Inflammatory macrophage (primary cell): ENCODE measurements at places on chromosomes 2 and 18.

- DNase-seq: no peak
Observed at GRCh38 chr2:17627434-17627833, 86.9 kb downstream of the VSNL1 start.

- DNase-seq: peak; percentile 82
Observed at GRCh38 chr2:203535078-203535783, at the start of gene RAPH1. TSS of gene RAPH1 (minus strand) at chr2:203535301. CDS start at chr2:203495353, 39,948 bp downstream.

GRCh38 chr18:57784034-57784800 lies 18.9 kb downstream of the ATP8B1 start:
- DNase-seq: peak; percentile 40

- no peak for DNase-seq
Observed at GRCh38 chr18:54278615-54279014, 9.3 kb downstream of the POLI start.

DNA sequence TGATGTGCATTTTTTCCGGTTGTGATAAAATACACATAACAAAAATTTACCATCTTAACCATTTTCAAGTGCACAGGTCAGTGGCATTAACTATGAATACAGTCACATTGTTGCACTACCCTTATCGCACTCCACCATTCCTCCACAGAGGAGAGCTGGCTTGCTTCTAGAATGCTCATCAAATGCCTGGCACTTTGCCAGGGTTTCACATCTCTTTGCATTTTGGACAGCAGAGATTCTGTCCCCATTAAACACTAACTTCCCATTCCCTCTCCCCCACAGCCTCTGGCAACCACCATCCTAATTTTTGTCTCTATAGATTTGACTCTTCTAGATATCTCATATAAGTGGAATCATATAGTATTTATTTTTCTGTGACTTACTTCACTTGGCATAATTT lies 165.0 kb downstream of the ASB1 start:
- DNase-seq: no peak

DNA sequence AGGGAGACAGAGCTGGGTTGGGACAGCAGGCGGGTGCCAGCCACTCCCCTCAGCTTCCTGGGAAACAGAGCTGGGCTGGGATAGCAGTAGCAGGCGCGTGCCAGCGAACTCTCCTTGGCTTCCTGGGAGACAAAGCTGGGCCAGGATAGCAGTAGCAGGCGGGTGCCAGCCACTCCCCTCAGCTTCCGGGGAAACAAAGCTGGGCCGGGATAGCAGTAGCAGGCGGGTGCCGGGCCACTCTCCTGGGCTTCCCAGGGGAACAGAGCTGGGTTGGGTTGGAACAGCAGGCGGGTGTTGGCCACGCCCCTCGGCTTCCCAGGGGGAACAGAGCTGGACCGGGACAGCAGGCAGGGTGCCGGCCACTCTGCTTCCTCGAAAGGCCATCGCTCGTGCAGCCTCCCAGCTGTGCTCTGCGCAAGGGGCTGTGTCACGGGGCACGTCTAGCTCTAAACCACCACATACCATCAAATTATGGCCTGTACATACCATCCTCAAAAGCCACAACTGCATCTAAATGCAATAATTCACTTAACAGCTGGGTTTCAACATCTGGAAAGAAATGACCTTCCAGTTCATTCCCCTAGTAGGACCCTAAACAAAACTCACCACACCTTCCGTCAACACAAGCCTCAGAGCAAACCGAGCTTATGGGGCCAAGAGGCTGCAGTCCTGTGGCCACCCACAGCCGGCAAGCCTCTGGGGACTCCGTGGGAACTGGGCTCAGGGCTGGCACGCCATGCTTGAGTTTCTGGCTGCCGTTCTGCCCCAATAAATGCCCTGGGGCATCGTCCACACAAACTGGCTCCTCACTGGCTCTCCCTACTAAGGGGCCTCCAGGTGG lies 228.3 kb downstream of the TWIST2 start:
- no peak for DNase-seq

DNA sequence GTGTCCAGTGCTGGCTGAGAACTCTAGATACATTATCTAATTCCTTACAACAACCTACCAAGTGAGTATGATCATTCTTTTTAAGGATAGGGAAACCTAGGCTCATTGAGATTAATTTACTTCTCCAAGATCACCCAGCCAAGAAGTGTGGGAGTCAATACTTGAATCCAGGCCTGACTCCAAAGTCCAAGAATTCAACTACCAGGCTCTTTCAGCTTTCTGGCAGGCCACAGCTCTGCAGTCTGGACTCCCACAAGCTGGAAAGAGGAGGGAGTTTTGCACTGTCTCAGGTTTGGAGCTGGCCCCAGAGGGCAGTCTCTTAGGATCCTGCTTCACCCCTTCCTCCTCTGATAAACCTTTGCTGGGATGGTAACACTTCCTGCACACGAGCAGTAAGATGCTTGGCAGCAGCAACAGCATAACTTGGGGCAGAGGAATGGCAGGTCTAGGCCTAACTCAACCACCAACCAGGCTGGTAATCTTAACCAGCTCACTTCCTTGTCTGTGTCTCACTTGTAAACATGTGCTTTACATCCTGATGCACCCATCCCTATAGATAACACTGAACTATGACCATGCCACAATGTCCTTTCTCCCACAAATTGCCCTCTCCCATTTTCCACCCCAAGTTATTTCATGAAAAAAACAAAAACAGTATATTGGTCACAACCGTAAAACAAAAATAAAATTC lies 111.1 kb upstream of the ACAA2 start:
- DNase-seq: no peak

GRCh38 chr2:180505203-180505602 lies 475.2 kb upstream of the UBE2E3 start:
- no peak for DNase-seq

- no peak for DNase-seq
Observed at GRCh38 chr18:46294318-46294717, 190.1 kb downstream of the HAUS1 start.

- no peak for DNase-seq
Observed at GRCh38 chr2:242046206-242046826, 176.8 kb downstream of the RTP5 start.

- no peak for DNase-seq
Observed at GRCh38 chr2:15348636-15349035, 212.5 kb downstream of the NBAS start.

- DNase-seq: no peak
Observed at GRCh38 chr18:25052511-25052921, 299.4 kb downstream of the ZNF521 start.

DNA sequence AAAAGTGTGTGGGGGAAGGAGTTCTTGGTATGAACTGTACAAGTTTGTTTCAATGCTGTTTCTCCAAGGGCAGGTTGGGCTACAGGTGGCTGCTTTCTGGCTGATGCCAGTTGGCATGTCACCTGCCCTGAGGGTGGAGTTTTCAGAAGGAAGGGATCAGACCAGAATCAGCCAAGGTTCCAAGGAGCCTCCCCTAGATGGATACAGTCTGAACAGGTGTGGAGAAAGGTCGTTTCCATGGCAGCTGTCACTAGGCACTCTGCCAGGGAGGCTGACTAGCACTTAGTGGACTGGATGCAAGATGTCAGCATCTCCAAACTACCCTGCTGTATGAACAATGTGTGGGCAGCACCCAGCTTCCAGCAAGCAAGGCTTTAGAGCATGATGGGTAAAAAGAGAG lies 444.4 kb upstream of the HNRNPA3 start:
- peak; percentile 1 for DNase-seq

DNA sequence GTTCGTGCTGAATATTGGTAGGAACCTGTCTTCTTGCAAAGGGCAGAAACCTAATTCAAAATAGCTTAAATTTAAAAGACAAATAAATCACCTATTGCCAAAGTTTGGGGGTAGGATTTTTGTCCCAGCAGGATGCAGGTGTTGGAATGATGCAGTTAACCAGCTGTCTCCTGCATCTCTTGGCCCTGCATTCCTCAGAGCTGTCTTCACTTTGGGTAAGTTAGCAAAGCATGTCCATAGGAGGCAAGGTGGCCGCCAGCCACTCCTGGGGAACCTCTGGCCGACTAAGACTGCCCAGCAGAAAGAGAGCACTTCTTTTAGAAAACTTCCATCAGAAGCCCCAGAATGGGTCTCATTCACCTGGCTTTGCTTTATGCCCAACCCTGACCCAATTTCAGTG lies 20.5 kb upstream of the NYAP2 start:
- DNase-seq: no peak

GRCh38 chr2:113126845-113127645 lies at the start of gene IL1RN:
TSS of gene IL1RN (plus strand) at chr2:113127598. CDS start at chr2:113127625, 27 bp downstream.
- peak; percentile 95 for DNase-seq

DNA sequence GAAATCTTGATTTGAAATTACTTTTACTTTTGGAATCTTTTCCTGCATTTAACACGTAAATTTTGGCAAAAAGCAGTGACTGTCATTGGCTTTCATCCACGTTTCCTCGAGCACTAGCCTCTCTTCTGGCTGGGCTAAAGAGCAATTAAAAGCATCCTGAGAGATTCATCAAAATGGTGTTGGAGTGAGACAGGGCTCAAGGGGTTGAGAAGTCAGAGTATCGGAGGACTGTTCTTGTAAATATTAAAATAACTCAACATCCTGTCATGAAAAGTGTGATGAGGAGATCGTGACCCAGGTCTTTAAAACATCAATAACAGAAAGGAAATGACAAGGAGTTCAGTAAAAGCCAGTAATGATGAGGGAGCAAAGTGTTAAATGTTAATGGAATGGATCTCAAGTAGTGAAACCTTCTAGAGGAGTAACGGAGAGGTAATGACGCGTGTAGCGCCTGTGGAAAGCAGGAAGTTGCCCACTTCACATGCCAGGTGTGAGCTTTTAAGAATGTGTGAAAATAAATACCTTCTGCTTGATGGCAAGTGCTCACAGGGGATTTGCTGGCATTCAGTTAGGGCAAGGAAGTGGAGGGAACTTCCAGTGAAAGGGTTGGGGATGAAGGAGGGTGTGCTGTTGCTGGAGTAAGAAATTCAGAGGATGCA lies 754.4 kb downstream of the ADCYAP1 start:
- DNase-seq: no peak

- DNase-seq: no peak
Observed at GRCh38 chr2:28088970-28089369, 198.4 kb downstream of the BABAM2 start.

- DNase-seq: no peak
Observed at GRCh38 chr2:239868556-239869181, 156.5 kb downstream of the NDUFA10 start.

GRCh38 chr2:149622343-149622742 lies 34.8 kb upstream of the MMADHC start:
- no peak for DNase-seq

GRCh38 chr2:195995499-195995898 lies 73.1 kb downstream of the DNAH7 start:
- no peak for DNase-seq

DNA sequence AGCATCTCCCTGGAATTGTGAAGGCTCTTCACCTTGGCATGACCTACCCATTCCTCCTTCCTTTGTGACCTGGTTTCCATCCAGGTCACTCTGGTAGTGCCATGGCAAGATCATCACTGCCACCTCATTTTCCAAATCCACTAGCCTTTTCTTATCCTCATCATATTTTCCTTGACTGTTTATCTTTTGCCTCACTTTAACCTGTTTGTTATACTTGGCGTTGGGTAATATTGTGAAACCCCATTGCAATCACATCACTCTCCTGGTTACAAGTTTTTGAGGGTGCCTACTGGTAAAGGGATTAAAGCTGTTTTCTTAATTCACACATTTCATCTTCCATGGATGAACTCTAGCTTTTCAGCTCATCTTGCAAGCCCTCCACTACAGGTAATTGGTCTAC lies 39.1 kb upstream of the IGFBP2 start:
- DNase-seq: no peak

DNA sequence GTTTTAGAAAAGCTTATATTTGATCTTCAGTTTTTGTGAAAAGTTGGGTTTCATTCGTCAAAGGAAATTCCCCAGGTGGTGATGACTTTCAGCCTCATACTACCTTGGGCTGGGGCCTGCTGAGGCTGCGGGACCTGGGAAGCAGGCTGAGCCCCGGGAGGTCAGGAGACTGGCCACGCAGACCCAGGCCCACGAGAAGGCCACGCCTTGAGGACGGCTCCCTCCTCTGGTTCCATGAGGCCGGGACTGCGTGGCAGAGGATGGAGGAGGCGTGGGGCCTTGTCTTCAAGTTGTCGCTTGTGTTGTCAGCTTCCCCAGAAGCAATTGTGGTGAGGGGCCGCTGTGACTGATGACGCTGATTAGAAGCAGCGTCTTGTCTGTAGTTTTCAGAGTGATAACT lies 11.8 kb downstream of the CNDP2 start:
- DNase-seq: no peak

DNA sequence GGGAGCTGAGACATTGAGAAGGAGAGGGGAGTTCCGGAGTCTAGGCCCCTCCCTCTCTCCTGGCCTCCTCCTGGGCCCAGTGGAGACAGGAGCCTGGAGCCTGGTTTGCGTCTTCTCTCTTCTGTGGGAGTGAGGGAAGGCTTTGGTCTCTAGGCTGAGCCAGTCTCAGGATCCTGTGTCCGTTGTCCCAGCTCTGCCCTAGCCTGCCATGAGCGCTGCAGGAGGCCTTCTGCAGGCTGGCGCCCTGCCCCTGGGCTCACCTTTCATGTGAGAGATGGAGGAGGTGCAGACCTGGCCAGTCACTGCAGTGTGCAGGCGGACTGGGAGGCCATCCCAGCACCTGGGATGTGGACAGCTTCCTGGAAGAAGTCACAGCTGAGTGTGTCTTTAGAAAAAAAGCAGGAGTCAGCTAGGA lies 8.7 kb downstream of the IMPA2 start:
- DNase-seq: no peak

GRCh38 chr2:217790195-217790594 lies 212.6 kb downstream of the TNS1 start:
- DNase-seq: peak; percentile 55

DNA sequence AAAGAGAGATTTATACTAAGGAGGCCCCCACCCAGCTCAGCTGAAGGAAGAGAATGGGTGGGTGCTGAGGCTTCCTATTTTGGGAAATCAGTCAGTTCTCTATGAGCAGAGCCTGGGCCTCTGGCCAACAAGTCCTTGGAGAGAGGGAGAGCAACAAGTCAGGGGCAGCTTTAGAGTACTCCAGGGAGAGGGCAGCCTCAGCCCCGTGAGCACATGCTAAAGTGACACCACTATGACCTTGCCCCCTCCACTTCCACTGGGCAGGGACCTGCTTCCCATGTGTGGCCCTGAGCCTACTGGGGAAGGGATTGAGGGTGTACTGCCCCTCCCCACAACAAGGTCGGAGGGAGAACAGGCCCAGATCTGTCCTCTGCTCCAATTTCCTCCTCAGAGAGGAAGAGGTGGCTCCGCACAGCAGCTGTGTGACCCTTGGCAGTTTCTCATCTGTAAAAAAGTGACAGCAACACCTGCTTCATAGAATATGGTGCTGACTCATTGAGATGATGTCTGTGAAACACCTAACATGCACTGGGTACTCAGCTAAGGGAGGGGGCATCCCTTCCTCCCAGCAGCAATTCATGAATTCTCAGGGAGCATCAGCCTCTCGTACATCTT lies 72.9 kb downstream of the CLHC1 start:
- DNase-seq: no peak
